ENCODE measurements at places on chromosomes 2 and 18.

DNA sequence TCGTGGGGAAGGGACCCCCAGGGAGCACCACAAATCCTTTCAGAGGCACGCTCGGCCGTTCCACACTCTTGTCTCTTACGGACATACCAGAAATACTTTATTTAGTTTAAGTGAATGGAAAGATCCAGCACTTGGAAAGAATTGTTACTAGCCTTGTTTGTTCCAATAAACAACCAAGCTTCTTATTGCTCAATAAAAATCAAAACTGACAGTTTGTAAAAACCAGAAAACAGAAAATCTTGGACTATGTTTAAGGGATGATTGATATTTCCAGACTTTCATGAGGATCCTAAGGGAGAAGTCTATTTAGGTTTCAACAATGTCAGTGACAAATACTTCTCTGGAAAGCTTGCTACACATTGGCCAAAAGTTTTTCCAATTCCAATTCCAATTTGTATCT, 31.6 kb upstream of the CCBE1 start:
- no peak for DNase-seq

DNA sequence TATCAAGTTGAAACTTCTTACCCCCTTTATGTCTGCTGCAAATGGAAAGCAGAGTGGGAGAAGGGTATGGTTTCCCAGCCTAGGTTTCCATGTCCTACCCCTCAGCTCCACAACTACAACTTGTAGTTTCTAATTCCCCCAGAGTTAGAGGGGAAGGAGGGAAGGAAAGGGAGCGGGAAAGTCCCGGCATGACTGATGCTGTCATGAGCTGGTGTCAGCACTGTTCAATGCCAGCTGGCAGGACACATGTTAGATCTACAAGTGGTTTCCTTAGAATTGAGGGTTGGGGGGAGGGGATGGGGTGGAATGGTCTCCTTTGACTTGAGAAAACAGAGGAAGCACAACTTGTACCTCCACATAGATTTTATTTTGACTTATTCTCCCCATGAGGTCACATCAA, 194.0 kb downstream of the MBD2 start:
- no peak for DNase-seq

DNA sequence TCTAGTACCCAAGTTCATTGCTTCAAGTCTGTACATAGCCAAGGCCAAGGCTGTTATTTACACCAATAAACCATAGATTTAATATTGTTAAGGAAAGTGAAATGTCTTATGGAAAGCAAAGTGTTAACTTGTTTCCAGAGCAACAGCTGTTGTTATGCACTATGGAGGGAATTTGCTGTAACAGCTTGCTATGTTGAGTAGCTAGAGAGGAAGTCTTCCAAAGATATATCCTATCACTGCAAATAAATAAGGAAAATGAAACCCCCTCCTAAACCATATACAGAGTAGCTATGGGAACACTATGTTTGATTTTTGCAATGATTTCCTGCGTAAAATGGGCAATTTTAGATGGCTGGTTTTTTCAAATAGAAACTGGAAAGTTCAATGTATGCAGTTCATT, 21.1 kb downstream of the TMEM182 start:
- DNase-seq = no peak

DNA sequence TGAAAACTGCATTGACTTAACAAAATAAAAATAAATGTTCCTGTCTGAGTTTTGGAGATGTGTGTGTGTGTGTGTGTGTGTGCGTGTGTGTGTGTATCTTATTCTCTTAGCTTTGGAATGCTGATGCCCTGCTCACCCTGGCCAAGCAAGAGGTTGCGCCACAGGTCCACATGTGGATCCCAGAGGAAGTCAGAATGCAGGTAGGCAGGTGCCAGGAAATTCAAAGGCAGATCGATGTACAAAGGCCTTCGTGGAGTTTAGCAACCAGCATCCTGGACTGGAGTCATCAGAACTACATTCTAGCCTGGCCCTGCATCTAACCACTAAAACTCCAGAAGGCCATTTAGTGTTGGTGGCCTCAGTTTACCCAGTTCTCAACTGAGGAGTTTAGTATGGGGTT, 12.4 kb downstream of the G6PC2 start:
- no peak for DNase-seq

- no peak for DNase-seq
Measured at GRCh38 chr18:76307293-76307690, 187.8 kb downstream of the ZNF516 start.

DNA sequence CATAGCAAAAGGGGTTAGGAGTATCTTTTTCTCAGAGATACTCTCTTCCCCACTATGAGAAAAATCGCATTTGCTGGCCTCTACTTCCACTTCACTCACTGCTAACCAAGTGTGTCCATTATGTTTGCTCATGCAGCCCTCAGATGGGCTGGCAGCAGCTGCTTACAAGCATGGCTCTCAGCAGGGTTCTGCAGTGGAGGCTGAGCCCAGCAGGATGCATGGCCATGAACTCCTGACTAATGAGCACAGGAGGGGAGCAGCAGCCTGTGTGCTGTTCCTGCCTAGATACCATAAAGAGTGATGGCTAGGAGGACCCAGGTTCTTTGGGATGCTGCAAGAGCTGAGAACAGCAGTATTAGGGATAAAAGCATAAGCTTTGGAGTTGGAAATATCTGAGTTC, 316.9 kb upstream of the THSD7B start:
- DNase-seq = no peak

- no peak for DNase-seq
Measured at GRCh38 chr2:81942136-81942680, 1637.7 kb upstream of the LRRTM1 start.

GRCh38 chr2:637804-638203, 39.4 kb downstream of the TMEM18 start:
- DNase-seq = no peak

DNA sequence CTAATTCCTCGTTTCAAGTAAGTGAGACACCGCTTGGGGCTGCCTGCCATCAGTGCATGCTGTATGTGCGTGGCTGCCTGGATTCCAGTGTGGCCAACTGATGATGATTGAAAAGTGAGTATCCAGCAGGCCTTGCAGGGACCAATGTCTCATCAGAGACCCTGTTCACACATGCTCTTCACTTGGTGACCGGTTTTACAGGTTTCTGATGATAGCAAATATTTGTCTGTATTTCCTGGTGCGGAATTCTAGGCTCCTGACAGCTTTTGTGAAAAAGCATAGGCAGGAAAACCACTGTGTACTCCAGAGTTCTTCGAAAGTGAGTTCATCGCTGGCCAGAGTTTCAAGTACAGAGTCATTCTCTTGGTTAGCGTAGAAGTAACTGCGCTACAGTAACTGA, 13.8 kb upstream of the YWHAQ start:
- DNase-seq = no peak

GRCh38 chr2:100902817-100903405, 83.0 kb downstream of the NPAS2 start:
- no peak for DNase-seq

Data from stimulated activated CD4-positive, alpha-beta T cell treated with anti-CD3 and anti-CD28 coated beads, Interleukin-12 subunit alpha, Interleukin-12 subunit beta, amount 100 ng/mL, for 48 hours (primary cell).